Stimulated activated CD4-positive, alpha-beta T cell treated with anti-CD3 and anti-CD28 coated beads, Interleukin-15, amount 100 ng/mL, for 1 hour (primary cell): ENCODE measurements at places on chromosomes 1 and 21.

- no peak for DNase-seq
Measured at GRCh38 chr1:8844501-8845006, 27.1 kb upstream of the RERE start.

DNA sequence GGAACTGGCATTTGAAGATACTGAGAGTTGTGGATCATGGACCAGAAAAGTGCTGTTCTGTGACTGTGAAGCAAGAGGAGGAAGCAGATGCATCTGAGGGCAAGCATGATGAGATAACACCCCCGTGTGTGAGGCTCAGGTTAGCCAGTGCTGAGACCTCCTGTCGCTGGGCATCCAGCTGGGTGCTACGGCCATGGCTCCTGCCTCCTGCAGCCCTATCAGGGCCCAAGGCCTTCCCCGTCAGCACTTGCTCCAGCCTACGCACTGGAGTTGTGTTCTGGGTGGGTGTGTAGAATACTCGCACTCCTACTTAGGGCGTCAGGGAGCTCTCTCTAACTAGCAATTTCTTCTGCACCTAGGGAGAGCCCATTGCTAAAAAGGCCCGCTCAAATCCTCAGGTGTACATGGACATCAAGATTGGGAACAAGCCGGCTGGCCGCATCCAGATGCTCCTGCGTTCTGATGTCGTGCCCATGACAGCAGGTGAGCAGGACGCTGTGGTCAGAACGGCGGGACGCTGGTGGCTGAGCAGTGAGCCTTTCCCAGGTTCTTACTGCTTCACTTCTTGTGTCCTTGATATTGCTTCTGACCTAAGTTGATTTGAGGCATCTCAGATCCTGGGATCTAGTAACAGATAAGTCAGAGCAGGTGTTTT, 6.5 kb downstream of the PPIE start:
- no peak for DNase-seq

- no peak for DNase-seq
Measured at GRCh38 chr1:62904856-62905225, 120.9 kb downstream of the ATG4C start.

DNA sequence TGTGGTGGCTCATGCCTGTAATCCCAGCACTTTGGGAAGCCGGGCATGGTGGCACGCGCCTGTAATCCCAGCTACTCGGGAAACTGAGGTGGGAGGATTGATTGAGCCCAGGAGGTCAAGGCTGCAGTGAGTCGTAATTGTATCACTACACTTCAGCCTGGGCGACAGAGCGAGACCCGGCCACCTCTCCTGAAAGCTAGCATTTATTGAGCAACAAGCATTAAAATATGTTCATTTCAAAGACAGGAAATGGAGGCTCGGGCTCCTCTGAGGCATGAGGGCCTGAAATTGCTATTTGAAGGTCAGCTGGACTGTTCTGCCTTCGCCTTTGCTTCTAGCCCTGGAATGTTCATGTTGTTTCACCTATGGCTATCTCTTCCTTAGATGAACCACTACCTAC, 34.5 kb downstream of the SPATA21 start:
- DNase-seq: no peak

DNA sequence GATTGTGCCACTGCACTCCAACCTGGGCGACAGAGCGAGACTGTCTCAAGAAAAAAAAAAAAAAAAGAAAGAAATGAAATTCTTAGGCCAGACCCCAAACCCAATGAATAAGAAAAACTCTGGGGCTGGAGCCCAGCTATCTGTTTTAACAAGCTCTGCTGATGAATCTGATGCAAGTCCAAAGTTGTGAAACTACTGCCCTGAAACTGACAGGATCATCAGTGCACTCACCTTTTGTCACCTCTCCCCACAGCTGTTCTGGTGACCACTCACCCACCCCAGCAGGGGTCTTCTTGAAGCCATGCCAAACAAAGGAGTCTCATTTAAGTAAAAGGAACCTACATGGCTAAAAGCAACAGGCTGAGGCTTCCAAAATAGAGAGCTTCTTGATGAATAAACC, 8.4 kb downstream of the PABPC4 start:
- DNase-seq: no peak

DNA sequence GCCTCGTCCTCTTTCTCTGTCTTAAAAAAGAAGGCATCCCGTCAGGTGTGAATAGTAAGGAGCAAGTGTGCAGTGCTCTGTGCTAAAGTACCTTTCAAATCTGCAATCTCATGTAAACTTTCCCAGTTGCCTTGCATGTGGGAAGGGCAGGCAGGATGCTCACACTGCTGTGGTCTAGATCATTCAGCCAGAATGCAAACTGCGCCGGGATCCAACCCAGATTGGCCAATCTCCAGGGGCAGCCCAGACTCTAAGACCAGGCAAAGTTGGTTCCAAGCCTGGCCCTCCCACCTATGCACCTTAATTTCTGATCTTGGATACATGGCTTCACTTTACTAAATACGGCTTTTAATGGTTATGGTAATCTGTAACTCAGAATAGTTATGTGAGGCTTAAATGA, 3.2 kb upstream of the MAP1LC3C start:
- DNase-seq: no peak

- DNase-seq: no peak
Measured at GRCh38 chr21:38965910-38966504, 160.3 kb downstream of the ETS2 start.

- no peak for DNase-seq
Measured at GRCh38 chr1:185719021-185719420, 15.2 kb upstream of the HMCN1 start.

GRCh38 chr1:230836793-230837192, 31.5 kb downstream of the C1orf198 start:
- DNase-seq: no peak

DNA sequence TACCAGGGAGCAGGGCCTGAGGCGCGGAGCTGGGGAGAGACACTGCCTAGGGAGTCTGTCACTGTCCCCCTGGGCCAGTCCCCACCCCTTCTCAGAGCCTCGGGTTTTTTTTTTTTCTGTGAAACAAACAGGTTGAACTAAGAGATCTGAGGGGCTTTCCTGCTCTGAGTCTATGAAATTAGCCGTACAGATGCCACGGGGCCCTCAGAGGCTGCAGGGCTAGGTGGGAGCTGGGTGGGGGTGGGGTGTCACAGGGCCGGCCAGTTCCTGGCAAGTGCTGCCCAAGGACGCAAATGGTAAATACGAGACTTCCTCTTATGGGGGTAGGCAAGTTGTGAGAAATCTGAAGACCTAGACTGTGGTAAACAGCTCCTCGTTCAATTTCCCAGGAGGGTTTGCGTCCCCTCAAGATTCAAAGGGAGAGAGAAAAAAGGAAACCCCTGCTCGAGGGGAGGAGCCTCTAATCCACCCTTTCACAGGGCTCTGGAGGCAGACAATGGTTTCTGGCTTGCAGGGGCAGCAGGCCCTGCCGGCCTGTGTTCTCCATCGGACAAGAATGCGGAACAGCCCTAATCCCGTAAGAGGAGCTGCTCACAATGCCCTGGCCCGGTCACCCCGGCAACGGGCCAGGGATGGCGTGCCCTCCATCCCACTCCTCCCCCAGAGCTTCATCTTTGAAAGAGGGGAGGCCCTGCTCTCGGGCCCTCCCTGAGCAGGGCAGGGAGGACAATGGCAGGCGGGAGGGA, 7.8 kb downstream of the NUAK2 start:
- no peak for DNase-seq

DNA sequence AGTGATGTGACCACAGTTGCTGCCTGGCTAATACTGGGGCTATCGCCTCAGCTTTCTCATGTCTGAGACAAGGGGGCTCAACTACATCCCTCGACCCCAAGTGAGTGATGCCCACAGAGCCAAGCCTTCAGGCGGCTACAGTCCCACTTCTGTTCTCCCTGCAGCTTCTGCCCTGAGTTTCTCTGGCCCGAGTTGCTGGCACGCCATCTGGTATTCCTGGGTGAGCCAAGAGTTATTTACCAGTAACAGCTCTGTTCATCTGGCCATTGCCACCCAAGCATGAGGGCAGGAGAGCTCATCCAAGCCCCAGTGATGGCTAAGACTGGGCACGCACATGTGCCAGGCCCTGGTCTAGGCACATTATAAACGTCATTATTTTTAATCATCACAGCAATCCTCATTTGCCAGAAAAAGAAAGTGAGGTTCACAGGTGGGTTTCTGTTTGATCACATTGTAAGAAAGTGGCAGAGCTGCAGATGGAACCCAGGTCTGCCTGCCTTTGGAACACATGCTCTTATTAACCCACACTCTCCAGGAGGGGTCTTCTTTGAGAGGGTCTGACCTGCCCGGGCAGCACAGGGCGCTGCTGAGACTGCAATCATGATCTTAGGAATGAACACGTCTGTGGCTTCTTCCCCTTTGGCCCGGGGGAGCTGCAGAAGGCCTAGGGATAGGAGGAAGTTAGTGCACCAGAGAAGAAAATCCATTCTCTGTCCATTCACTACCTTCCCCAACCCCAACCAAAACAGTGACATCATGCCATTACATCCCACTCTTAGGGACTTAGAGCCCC, 27.5 kb downstream of the KCND3 start:
- no peak for DNase-seq

GRCh38 chr1:199038156-199038555, 399.3 kb downstream of the PTPRC start:
- DNase-seq: no peak

DNA sequence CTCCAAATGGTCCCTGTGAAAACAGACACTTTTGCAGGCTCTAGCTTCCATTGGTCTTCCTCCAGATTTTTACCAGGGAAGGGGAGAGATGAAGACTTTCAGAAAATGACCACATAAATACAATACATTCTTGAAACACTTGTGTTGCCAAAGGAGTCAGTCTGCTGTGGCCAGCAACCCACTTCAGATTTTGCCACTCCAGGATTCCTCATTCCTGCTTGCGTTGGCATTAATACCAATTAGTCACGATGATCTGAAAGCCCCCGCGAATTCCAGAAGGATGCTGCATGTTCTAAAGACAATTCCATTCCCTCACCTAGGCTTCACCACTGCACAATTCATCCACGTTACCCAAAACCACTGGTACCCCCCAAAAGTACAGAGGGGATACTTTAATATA, 7.9 kb upstream of the BACE2 start:
- no peak for DNase-seq

- DNase-seq: no peak
Measured at GRCh38 chr1:10672343-10673050, 123.9 kb downstream of the CASZ1 start.

GRCh38 chr1:233180641-233181364, 114.7 kb downstream of the PCNX2 start:
- no peak for DNase-seq

DNA sequence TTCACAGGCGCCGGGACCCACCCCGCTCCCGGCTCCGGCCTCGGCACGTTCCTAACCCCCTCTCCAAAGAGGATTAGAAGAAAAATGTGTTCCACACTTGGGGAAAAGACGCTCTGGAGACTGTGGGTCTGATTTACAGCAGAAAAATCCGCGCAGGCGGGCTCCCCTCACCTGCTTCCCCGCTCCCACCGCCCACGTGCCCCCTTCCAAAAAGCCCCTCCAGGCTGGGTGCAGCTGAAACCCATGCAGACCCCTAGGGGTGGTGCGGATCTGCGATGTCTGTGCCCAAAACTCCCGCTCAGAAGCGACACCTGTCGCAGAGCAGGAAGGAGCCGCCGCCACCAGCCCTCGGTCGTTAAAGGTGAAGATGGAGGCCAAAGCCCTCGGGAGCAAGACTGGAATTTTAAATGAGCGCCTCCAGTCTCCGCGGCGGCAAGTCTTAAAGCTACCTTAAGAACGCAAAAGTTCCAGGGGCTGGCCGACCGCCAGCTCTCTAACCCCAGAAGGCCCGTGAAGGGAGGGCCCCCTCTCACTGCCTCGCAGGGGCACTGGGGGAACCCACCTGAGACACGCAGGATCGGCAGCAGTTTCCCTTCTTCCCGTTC, 688 bp upstream of the CHD5 start:
- no peak for DNase-seq

DNA sequence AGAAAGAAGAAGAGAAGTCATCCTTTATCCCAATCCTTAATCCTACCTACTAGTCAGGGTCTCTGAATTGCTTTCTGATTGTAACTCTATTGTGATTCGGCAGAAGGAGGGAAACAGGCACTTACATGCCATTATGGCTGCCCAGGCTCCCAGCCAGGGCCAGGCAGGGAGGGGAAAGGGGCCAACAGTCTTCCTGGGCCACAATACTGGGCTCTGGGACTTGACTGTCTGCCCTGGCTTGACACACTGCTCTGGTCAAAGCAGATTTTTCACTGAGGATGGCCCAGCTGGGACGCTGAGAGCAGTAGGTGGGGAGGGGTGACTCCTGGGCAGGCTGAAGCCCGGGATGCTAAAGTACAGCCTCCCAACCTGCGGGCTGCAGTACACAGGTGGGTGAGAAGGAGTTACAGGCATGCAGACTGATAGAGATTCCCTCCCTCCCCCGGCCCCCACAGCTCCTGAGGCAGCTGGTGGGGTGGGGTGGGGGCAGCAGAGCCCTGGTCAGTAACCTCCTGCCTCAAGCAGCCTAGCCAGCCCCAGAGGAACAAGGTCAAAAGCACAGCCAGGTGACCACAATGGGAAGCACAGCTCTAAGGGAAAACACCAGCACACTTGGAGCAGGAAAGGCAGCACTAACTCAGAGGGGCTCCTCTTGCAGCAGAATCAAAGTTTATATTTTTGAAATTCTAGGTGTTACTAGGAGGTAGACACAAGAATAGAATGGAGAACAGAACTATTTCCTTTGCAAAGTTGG, 25.3 kb downstream of the KCND3 start:
- no peak for DNase-seq

DNA sequence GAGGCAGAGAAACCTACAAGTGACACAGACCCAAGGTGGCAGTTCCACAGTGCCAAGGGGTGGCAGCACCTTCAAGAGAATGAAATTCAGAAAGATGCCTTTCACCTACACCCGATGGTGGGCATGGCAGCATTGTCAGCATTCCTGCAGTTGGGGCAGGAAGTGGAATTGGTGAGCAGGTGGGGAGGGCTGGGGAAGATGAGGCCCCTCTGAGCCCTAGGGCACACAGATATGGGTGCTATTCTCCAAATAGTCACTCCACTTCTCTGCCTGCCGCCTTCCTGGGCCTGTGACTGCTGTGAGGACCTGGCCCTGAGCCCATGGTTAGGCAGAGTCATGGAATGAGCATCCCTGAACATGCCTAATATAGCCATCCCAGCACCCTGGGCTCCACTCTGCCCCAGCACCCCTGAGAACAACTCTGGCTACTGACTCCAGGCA, 8.3 kb downstream of the SHISA4 start:
- DNase-seq: no peak

DNA sequence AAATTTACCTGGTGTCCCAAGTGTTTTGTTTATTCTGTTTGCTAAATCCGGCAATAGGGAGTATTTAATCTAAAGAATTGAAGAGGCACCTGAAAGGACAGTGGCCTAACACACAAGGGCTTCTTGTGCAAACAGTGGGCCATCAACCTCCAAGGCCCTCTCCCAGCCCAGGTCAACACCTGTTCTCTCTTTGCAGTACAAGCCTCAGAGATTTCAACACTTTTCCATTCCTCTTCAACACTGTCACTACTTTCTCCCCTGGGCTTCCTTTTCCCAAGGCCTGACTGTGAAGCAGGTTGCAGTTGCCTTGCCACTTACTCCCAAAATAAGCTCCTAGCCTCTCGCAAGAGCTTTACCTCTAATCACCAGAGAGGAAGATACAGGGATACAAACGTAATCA, 3.2 kb upstream of the SNAPIN start:
- DNase-seq: no peak

- no peak for DNase-seq
Measured at GRCh38 chr1:184072376-184072775, 20.8 kb downstream of the TSEN15 start.
